Prostate gland (tissue), 2 donors: ENCODE measurements at places on chromosomes 2 and 18.

DNA sequence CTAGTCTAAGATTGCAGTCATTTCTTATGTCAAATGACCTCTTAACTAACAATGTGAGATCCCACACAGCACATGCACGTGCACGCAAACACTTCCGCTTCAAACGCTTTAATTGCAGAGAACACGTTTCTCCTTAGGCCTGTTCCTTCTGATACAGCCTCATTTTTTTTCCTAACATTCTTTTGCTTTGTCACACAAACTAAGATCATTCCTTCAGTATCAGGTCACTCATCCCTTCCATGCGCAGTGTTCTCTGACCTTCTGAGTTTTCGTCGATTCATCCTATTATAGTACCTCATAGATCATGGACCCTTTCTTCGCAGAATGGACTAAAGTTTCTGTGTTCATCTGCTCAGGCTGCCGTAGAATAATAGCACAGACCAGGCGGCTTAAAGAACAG lies 327.1 kb upstream of the CDH19 start:
- DNase-seq, result no peak

GRCh38 chr2:163465440-163465839 lies 270.4 kb downstream of the FIGN start:
- no peak for DNase-seq

DNA sequence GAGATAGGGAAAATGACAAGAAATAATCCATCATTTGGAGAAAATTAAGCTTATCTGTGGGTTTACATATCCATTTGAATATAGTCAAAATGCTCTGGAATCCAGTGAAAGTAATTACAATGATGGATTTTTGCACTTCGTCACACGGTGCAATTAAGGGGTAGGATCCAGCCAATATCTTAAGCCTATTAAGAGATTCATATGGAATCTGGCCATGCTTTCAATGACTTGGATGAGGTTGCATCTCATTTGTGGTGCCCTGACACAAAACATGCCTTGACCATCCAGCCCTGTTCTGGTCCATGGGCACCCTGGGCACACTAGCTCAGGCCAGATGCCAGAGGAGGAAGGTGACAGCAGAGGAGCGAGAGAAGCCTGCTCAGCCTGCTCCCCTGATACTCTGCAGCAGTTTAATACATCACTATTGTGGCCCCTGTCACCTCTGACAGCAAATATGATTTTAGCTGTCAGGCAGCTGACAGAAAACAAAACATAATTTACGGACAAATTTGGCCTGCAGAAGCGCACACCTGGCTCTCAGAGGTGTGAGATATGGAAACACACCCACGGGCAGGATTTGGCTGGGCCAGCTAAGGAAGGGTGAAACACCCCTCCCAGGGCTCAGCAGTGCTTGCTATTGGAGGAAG lies 94.1 kb upstream of the ST8SIA3 start:
- no peak for DNase-seq

DNA sequence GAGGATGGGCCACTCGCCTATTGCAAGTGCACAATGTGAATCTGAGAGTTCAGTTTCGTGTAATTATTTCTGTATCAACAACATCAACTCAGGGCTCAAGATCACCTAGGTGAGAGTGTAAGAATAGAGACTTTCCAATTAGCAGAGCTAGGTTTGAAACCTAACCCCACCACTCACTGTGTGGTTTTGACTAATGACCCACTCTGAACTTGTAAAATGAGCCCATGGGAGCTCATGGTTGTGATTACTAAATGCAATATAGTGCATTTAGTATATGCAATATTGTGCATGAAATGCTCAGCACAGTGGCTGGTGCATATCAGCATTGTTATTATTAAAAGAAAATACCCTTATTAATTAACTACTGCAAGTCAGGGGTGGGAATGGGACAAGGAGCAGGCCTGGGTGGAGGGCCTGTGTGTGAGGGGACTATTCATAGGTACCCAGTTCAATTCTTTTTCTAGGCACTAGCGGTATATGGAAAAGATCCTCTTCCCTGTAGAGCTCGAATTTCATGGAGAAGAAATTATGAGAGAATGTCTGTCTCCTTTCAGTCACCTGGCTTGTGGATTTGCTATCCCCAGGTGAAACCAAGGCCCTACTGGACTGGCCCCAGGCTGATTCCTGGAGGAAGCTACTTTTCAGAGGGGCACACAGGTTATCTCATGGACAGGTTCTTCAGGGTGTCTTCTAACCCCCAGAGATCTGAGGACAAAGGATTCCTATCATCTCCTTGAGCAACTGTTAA lies 169.5 kb downstream of the GFPT1 start:
- no peak for DNase-seq

DNA sequence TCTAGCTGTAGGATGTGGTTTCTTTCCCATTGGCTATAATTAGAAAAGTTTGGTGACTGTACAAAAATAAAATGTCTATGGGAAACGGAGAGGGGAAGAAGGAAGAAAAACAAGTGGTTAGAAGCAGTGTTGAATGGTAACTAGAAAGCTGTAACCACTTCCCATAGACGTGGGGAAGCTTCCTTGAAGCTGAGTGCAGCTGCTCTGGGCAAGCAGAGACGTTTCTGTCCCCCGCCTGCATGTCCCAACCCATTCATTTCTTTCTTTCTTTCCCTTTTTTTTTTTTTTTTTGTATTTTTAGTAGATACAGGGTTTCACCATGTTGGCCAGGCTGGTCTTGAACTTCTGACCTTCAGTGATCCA lies 367.8 kb upstream of the HS6ST1 start:
- no peak for DNase-seq

GRCh38 chr2:6308986-6309385 lies 556.7 kb downstream of the CMPK2 start:
- DNase-seq, result no peak

DNA sequence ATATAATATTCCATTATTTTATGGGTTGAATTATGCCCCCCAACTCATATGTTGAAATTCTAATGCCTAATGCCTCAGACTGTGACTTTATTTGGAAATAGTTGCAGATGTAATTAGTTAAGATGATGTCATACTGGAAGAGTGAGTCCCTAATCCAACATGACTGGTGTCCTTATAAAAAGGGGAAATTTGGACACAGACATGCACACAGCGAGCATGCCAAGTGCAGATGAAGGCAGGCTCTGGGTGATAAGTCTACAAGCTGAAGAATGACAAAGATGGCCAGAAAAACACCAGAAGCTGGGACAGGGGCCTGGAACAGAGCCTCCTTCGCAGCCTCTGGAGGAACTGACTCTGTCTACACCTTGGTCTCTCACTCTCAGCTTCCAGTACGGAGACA lies 10.0 kb upstream of the ASAP2 start:
- no peak for DNase-seq

DNA sequence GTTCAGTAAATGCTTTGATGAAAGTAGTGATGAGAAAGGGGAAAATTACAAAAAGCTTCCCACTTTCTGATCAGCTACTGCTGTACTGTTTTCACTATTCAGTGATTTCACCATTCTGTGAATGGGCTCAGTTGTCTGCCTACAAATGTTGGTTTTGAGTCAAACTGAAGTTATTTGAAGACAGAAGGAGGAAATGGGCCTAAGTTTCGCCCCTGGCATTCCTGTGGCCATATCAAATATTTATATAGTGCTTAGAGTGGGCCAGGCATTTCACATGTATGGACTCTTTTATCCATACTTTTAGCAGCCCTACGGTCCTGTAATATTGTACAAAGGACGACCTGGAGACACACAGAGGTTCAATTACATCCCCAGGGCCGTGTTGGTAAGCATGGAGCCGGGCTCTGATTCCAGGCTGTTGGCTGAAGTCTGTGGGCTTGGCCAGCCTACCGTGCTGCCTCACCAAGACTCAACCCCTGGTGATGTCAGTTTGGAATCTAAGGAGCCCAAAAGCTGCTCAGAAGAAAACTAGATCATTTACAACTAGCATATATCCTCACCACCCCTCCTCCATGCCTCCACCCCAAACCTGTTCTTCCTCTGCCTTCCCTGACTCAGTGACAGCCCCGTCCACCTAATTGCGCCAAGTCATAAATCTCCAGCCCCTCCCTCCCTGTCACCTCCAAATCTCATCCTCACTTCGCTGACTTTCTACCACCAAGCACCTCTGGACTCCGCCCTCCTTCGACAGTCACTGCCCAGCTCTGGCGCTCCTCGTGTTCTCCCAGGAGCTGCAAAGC lies 10.1 kb upstream of the GRHL1 start:
- no peak for DNase-seq

GRCh38 chr2:10135296-10136089 lies 13.0 kb downstream of the RRM2 start:
- no peak for DNase-seq

DNA sequence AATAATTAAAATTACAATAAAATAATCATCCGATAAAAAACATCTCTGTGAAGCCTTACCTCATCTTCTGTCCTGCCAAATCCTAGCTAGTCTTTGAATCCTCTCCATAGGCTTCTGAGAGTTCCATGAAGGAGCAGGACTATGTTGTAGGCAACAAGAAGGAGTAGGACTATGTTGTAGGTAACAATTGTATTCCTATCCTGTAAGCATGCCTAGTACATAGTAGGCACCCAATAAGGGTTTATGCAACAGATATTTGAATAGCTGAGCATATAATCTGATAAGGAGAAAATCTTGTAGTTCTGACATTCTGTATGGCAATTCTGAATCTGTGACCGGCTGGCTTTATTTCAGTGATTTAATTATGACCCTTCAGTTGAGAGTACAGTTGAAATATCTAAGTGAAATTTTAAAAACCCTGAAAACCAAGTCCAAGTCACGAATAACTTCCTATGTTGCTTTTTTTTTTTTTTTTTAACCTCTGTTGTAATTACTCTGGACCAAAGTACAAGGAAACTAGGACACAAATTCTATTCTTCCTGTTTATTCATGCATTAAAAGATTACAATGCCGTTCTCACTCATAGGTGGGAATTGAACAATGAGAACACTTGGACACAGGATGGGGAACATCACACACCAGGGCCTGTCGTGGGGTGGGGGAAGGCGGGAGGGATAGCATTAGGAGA lies 27.8 kb downstream of the VWA3B start:
- DNase-seq, result no peak

DNA sequence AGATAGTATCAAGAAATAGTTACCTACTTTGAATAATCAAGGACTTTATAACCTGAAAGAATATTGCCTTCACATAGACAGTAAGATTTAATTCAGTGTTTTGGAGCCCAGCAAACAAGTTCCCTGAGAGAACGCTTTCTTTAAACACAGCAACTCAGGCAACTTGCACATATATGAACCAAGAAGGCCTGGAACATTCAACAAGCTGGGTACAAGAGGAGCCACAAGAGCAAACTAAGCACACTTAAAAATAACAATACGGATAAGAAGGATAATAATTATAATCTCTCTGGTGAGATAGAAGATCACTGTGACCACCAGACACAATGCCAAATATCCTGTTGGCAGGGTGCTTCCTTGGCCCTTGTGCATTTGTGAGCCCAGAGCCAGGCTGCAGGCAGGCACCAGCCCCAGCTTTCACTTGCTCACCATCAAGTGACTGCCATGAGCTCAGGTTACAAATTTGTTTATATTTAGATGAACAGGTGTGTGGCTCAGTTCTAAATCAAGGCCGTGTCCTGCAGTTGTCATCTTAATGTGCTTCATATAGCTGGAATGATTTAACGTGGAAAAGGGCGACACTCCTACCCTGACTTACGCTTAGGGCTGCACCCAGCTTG lies 446.6 kb downstream of the IRS1 start:
- no peak for DNase-seq

GRCh38 chr2:128466776-128467175 lies 148.1 kb upstream of the HS6ST1 start:
- no peak for DNase-seq

DNA sequence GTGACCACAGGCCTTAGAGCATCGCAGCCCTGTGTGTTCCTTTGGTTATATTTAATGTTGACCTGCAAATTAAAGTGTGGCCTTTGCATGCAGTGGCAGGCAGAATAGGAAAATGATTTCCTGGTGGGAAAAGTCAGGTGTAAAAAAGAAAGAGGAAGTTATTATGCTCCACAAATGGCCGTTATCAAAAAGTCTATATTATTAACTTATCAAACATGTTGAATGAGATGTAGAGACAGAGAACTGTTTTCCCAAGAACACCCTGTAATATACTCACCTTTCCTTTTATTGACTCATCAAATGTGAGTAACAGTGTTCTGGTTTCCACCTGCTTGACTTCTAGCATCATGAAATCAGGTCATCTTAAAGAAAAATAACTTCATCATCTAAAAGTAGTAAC lies 35.3 kb downstream of the MEIS1 start:
- DNase-seq, result no peak

GRCh38 chr2:191740759-191741158 lies 62.8 kb downstream of the NABP1 start:
- no peak for DNase-seq

GRCh38 chr2:133522204-133522603 lies 46.1 kb downstream of the NCKAP5 start:
- DNase-seq, result no peak

GRCh38 chr2:197460649-197461048 lies 7.3 kb downstream of the COQ10B start:
- DNase-seq, result no peak

DNA sequence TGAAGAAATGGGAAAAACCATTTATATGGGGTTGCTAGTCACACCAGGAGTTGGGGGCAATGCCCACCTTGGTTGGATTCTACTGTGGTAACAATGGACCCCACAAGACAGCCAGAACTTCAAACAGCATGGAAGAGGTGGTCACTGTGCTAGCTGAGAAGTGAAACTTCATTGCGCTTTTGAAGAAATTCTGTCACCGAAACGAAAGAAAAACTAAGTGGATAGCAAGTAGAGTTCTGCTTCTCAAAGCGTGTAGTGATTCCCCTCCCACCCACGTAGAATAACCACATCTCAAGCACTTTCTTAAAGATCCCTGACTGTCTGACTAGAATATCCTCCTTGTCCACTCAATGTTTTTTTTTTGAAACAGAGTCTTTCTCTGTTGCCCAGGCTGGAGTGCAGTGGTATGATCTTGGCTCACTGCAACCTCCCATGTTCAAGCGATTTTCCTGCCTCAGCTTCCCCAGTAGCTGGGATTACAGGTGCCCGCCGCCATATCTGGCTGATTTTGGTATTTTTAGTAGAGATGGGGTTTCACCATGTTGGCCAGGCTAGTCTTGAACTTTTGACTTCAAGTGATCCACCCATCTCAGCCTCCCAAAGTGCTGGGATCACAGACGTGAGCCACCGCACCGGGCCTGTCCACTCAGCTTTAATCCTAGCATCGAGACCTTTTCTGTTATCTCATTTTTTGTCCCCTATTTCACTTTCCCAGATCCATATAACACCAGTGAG lies 30.1 kb upstream of the CCL20 start:
- no peak for DNase-seq

- no peak for DNase-seq
These were observed 3.3 kb upstream of the ZBTB7C start for GRCh38 chr18:48412339-48412929.

DNA sequence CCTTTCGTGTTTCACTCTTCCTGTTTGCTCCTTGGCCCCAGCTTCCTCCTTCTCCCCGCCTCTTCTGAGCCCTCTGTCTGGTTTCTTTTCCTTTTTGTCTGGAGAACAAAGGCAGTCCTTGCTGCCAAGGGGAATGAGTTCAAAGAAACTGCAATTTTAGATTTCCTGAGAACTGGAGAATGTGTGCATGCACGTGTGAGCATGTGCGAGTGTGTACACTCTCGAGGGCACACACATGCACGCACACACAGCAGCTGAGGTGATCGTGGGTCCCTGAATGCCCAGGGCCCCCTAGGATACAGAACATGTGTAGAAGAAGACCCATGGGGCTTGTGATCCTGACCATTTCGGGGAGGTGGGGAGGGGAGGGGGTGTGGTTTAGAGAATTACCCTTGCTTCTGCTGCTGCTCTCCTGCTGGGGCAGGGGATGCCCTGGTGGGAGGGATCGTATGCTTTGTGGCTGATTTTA lies 151.8 kb downstream of the DYSF start:
- DNase-seq, result no peak

- DNase-seq, result no peak
These were observed 96.7 kb upstream of the LMAN1 start for GRCh38 chr18:59455728-59456276.

GRCh38 chr2:178119179-178119922 lies 7.1 kb downstream of the RBM45 start:
- DNase-seq, result no peak
